Effector memory CD4-positive, alpha-beta T cell (primary cell): ENCODE measurements at places on chromosomes 11 and 22.

DNA sequence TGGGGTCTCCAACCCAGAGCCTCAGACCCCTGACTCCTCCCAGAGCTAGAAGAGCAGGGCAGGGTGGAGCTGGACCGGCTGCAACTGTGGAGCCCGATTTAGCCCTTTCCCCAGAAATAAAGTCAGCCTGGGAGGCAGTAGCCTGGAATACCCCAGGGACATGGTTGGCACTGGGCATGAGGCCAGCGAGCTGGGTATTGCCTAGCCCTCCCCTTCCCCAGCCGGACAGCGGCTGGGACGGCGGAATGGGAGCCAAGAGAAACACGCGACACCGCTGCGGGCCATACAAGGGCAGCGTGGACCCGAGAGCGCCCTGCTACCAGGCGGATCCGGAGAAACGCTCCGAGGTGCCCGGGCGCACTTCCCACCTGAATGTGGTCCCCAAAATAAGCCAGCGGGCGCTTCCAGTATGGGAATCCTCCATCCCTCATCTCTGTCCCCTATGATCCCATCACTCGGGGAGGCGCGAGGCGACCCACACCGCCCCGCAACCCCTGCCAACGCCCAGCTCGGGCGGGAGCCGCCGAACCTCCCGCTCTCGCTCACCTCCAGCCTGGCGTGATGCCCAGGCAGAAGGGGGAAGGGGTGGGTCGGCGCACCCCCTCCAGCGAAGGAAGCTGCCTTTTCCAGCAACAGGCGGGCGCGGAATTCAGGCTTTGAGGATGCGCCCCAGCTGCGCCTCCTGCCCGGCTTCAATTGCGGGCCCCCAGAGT, 758 bp downstream of the MCAM start:
- DNase-seq, result no peak

- DNase-seq, result no peak
Measured at GRCh38 chr11:111538407-111539114, 2.0 kb upstream of the LAYN start.

GRCh38 chr11:112249871-112250610, 10.6 kb downstream of the PLET1 start:
- DNase-seq, result no peak

- DNase-seq, result no peak
Measured at GRCh38 chr11:6238902-6239301, at the start of gene CNGA4. Gene CNGA4, plus strand, starts transcription at chr11:6239089. Its CDS starts 118 bp downstream, at chr11:6239207.

GRCh38 chr11:41334007-41334933, 125.2 kb downstream of the LRRC4C start:
- no peak for DNase-seq

DNA sequence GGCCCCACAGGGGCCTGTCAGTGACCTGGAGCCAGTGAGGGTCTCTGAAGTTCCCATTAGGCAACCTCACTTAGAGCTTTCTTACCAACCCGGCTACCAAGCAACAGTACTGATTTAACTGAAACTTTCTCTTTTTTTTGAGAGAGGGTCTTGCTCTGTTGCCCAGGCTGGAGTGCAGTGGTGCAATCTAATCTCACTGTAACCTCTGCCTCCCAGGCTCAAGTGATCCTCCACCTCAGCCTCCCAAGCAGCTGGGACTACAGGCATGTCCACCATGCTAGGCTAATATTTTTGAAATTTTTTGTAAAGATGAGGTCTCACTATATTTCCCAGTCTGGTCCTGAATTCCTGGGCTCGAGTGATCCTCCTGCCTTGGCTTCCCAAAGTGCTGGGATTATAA, 42.5 kb downstream of the ARFGAP3 start:
- DNase-seq, result no peak

DNA sequence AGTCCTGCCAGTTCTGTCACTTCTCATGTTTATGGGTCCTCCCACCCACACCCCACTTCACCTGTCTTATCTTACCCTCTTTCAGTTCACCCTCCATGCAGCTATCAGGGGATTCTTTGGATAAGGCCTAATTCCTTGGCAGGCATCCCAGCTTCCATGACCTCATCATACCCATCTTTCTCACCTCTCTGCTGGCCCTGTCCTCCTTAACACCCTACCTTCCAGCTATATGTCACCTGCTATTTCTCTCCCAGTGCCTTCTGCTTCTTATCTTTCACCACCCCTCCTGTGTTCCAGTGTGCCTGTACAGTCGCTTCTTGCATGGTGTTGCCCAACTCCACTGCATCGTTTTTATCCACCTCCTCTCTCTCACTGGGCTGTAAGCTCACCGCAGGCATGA, 28.3 kb downstream of the SNU13 start:
- no peak for DNase-seq

GRCh38 chr22:48425641-48426040, 1402.0 kb downstream of the BRD1 start:
- DNase-seq, result no peak
